ENCODE measurements at places on chromosomes 12 and 14.

- no peak for DNase-seq
These were observed 157.5 kb upstream of the HIF1A start for GRCh38 chr14:61537563-61538463.

DNA sequence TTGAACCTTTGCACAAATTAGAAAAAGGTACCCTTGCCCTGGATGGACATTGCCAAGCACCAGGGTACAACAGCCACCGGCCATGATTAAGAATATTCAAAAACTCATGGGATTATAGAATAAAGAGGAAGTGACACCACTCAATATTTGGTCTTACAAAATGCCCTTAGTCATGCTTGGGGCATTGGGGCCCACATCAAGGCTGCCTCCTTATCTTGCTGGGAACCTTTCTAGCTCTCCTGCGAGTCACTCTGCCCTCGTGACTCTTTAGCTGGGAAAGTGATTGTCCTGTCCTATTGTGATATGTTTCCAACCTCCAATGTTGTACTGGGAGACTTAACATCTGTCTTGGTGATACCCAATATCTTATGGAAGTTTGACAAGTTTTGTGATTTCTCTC, 57.8 kb downstream of the GTF2A1 start:
- no peak for DNase-seq

- no peak for DNase-seq
These were observed 1.3 kb upstream of the RD3L start for GRCh38 chr14:103943673-103944072.

- no peak for DNase-seq
These were observed 57.2 kb upstream of the RIN3 start for GRCh38 chr14:92456215-92457015.

GRCh38 chr14:91142214-91142668, 28.4 kb downstream of the DGLUCY start:
- DNase-seq: peak; percentile 52

DNA sequence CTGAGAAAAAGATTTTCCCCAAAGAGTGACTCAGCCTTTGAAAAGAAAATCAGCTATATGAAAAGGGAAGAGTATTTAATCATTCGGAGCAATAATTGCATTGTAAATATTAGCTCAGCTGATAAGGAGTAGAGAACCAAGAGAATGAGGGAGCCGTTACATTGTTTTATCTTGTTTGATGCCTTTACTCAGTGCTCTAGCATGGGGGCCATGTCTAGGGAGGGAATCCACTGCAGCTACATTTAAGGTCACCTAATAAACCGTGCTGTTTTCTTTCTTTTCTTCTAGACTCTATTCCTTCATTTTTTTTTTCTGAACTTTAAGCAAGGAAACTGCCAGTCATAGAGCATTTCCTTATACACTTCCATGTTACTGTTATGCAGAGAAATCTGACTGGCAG, 447.0 kb downstream of the DIO2 start:
- no peak for DNase-seq

Measured in activated CD4-positive, alpha-beta T cell treated with anti-CD3 and anti-CD28 coated beads, Interleukin-2, amount 10 ng/mL, durations not matched to agents 7 days and 5 days (primary cell).